ENCODE measurements at places on chromosomes 5 and 9. TPM values are rescaled to one million over a fixed set of nuclear protein-coding genes. Genes with fewer than 3 reads are reported as not detected.

DNA sequence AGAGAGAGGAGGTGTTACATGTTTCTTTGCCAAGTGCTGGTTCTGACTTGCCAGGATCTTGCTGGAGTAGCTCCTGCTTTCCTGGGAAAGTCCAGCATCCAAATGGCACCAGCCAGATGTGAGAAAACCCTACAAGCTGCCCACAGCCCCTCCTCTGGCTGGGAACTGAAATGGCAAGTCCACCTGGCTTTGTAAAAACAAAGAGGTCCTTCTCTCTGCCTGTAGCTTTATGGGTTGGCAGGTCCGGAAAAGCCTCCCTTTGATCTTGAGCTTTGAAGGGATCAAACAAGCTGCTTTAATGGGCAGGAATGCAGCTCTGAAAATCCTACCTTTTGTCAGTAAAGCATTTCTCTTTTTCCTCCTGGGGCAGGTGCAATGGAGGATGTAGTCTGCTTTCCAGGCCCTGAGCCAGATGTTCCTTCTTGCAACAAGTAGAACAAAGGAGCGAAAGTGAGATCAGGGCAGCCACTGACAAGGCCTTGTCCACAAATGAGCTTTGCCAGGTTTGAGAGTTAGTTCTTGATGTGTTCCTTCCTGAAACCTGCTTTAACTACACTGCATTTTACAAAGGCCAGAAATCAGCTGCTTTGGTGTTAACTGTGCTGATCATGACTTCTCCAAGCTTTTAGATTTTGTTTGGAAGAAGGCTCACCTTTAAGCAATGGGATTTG lies 456.7 kb downstream of the ZNF608 start:
- DNase-seq, result no peak
- no peaks in the 10 kb centered on the region for H3K36me3 ChIP-seq
- H3K27me3 ChIP-seq, result no peaks in the 10 kb centered on the region
- H3K27ac ChIP-seq, result peak overlapping the region; percentile 25
- no peak overlapping the region for H3K4me3 ChIP-seq
- peaks cover 22% of the 10 kb centered on the region for H3K4me1 ChIP-seq

Gene SLC1A3
- 55.0 TPM for total RNA-seq

DNA sequence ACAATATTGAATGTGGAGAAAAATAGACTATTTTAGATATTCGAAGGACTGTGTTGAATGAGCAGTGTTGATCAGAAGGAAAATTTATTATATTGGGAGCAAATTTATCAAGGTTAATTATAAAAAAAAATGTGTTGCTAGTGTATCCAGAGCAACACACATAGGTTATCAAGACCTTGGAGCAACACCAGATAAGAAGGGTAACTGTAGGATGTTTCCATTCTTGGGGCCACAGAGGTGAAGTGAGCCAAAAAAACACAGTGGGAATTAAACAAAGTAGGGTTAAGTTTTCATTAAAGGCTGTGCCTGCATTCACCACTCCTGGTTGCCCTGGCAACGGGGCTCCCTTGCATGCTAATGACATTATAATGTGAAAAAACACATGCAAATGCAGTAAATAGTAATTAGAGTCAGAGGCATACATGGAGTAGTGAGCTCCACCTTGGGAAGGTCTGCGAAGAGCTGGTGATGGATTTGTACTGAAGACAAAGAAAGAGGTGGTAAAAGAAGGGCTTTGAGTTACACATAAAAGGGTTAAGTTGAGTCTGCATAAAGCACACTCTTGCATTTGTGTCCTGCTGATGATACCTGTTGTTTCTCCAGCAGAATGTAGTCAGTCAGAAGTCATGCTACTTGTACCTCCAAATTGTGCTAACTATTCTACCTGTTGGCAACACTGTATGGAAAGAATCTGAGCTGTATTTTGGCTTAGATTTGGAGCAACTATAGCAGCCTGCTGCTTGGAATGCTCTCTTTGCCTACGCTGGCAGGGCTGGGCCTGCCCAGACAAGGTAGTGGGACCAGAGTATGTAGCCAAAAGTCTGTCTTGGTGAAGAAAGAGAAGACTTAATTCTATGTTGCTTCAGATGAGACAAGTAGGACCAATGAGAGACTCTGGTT lies 59.6 kb downstream of the ATG10 start:
- peaks cover 2% of the 10 kb centered on the region for H3K36me3 ChIP-seq
- DNase-seq, result no peak
- no peak overlapping the region for H3K4me3 ChIP-seq
- no peak overlapping the region for H3K27ac ChIP-seq
- no peaks in the 10 kb centered on the region for H3K4me1 ChIP-seq

DNA sequence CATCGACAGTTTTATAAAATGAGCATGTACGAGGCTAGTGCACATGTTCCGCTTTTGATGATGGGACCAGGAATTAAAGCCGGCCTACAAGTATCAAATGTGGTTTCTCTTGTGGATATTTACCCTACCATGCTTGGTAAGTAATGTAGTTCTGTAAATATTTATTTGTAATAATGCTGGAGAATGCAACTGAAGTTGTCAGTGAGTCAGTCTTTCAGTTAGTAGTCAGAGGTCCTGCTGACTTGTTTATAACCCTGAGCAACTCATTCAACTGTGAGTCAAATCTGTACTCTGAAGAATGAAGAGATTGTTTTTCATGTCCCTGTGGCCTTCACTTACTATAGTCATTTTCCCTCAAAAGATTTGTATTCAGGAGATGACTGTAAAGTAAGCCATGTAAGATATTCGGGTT lies 28.4 kb upstream of the GPR150 start:
- no peak for DNase-seq
- no peaks in the 10 kb centered on the region for H3K4me1 ChIP-seq
- peaks cover 9% of the 10 kb centered on the region for H3K36me3 ChIP-seq
- H3K4me3 ChIP-seq, result no peak overlapping the region
- H3K27ac ChIP-seq, result no peak overlapping the region

- no peak for DNase-seq
- no peak overlapping the region for H3K27ac ChIP-seq
- H3K4me3 ChIP-seq, result no peak overlapping the region
Observed at GRCh38 chr9:98383758-98384157, 128.3 kb upstream of the TBC1D2 start.

DNA sequence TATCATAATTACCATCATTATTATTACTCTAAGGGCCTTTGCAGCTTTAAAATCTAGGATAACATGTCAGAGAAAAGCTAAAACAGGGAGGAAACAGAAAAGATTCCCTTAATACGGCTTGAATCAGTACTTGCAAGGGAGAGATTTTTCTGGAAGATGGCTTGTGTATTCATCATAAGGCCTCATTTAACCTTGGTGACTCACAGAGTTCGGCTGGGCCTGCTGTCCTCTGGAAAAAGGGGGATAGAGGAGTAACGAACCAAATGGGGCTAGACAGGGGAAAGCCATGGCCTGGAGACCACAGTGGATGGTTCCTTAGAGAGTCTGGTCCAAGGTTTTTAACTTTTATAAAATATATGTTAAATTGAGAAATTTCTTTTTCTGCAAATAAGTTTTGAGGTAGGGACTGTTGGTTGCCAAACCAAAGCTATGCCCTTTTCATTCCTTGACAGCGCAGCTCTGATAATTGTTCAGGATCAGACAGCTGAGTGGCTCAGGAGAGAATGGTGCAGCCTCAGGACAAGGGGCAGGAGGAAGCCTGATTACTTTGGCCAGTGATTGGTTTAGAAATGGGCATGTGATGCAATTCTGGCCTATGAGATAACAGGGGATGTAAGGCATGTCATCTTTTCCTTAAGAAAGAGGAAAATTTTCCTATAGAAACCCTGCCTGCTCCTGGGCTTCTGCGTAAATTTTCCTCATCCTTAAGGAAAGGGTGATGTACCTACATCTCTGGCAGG lies 25.6 kb upstream of the GSN start:
- no peak overlapping the region for H3K4me3 ChIP-seq
- H3K4me1 ChIP-seq, result no peaks in the 10 kb centered on the region
- no peak for DNase-seq
- H3K27me3 ChIP-seq, result peaks cover 1% of the 10 kb centered on the region

DNA sequence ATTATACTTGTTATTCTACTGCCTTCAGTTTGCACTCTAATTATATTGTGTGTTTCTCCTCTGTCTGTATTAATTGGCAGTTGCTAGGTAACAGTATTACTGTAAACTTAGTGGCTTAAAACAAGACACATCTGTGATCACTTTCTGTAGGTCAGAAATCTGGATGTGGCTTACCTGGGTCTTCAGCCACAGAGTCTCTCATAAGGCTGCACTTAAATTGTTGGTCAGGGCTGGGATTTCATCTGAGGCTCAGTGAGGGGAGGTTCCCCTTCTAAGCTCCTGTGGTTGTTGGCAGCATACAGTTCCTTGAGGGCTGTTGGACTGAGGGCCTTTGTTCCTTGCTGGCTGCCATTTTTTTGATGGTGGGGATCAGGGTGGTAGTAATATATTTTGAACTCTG lies 68.8 kb downstream of the SLC44A1 start:
- H3K27me3 ChIP-seq, result no peaks in the 10 kb centered on the region
- H3K36me3 ChIP-seq, result peaks cover 7% of the 10 kb centered on the region
- H3K4me3 ChIP-seq, result no peak overlapping the region
- H3K27ac ChIP-seq, result no peak overlapping the region

DNA sequence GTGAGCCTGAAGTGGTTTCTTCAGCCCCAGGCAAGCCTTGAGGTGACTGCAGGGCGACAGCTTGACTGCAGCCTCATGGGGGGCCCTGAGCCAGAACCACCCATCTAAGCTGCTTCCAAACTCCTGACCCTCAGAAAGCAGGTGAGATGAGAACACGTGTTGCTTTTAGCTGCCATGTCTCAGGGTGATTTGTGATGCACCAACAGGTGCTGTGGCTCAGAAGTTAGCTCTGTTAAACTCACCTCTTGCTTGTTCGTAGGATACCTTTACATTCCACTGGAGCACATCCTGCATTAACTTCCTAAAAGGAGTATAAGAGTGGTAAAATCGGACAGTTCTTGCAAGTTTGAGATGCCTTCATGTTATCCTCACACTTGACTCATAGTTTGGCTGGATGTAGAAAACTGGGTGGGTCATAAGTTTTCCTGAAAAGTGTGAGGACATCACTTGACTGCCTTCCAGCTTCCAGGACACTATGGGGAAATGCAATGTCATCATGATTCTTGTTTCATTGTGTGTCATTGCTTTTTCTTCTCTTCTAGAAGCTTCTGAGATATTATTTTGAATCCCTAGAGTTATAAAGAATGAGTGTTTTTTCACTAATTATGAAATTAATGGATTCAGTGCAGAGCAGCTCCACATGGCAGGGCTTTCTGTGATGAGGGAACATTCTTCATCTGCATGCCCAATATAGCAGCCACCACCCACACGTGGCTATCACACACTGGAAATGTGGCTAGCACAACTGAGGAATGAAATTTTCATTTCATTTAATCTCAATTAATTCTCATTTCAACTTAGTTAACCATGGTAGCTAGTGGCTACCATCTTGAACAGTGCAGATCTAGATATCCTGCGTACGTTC lies 92.3 kb downstream of the HSD17B3 start:
- H3K36me3 ChIP-seq, result no peaks in the 10 kb centered on the region
- H3K4me1 ChIP-seq, result no peaks in the 10 kb centered on the region
- peaks cover 22% of the 10 kb centered on the region for H3K27me3 ChIP-seq
- no peak overlapping the region for H3K27ac ChIP-seq
- DNase-seq, result no peak

Gene PCDHB2
- total RNA-seq, result 118 TPM

DNA sequence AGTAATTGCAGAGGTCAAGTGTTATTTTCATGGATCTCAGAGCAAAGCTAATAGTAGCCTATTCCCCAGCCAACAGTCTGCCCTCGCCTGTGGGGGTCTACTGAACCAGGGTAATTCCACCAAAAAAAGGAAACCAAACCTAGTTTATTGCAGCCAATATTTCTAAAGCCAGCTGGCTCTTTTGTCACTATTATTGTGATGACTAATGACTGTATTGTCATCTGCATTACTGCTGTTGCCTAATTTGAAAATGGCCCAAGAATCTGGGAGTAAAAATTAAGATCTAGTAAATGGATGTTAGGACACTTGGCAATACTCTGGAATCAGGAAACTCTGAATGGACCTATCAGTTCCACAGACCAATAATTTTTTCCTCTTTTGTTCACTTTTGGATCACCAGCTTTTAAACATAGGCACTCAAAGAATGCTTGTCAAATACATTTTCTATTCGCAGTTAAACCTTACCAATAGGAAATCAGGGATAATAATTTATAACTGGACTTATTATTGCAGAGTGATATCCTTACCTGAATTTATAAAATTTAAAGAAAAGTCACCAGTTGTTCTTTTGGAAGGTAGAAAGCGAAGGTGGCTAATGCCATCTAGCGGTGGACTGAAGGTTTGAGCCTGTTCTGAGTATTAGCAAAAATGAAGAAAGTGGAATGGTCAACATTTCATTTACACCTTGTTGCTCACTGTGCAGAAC lies 69.2 kb downstream of the SYK start:
- H3K4me3 ChIP-seq, result no peak overlapping the region
- no peak for DNase-seq
- H3K4me1 ChIP-seq, result no peaks in the 10 kb centered on the region
- no peak overlapping the region for H3K27ac ChIP-seq
- H3K27me3 ChIP-seq, result peaks cover 22% of the 10 kb centered on the region

DNA sequence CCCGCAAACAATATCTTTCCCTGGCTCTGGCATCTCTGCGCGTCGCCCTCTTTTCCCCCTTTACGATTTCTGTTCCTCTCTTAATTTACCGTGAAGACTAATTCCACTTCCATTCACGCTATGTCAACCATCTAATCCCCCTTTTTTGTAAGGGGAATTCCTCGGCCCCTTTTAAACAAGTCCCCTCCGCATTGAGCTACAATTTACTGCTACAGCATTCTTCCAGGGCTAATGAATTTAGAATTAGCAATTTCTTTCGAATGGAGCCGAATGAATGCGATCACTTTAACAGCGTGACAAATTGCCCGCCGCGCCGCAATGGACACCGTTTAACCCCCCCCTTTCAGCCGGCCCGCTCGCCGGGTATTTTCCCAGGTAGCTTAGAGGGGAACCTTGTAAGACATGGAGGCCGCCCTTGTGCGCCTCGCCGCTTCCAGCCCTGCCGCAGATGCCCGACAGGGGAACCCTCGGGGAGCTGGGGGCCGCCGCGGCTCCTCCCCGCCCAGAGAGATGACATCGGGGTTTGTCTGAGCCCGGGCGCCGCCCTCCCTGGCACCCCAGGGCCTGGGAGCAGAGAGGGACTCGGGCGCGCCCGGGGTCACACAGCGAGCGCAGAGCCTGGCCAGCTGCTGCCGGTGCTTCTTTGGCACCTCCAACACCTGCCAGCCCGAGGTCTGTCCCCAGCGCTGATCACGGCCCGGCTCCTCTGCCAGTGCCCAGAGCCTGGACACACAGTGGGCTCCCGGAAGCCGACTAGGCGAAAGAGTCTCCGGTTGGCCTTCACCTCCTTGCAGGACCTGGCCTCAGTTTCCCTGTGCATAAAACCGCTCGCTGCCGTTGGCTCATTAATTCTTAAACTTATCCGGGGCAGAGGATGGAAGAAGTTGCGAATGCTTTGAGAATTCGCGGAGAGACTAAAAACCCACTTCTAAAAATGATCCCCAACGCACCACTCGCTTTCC lies 1.3 kb downstream of the PRDM12 start:
- H3K27me3 ChIP-seq, result peaks cover 98% of the 10 kb centered on the region
- peaks cover 20% of the 10 kb centered on the region for H3K4me1 ChIP-seq
- no peaks in the 10 kb centered on the region for H3K36me3 ChIP-seq

Measured in mesothelial cell of epicardium (in vitro differentiated cells).